ENCODE measurements at places on chromosomes 3 and 15.

DNA sequence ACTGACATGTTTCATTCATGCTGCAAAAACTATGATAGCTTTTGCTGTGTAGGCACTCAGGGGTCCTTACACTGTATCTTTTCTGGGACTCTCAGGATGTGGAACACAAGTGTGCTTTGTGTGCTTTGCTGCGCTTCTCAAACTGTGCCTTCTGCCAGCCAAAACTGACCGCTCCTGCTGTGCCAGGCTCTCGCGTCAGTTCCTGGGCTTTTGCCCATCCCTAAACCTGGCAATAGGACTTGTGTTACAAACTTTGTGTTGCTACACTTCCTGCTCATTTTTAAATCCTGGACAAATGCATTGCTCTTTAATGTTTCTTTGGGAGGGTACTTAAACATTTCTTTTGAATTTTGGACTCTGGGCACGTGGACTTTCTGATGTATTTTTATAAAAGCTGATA is 60.3 kb downstream of the DIPK2A start:
- no peak for DNase-seq

DNA sequence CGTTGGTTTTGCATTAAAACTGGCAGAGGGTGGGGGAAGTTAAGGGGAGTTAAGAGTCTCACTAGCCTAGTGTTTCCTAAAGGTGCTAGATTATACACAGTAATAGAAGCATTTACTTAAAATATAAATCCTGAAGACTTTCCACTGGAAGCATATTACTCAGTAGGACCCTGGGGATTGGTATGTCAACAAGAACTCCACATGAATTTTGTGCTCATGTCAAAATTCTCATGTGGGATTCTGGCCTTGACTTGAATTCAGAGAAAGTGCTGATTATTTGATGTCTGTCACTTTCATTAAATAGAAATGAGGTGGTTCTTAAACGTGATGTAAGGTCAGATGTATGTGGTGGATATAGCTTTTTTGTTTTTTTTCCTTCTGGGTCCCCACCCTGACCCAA is 997.2 kb downstream of the TUSC7 start:
- no peak for DNase-seq

DNA sequence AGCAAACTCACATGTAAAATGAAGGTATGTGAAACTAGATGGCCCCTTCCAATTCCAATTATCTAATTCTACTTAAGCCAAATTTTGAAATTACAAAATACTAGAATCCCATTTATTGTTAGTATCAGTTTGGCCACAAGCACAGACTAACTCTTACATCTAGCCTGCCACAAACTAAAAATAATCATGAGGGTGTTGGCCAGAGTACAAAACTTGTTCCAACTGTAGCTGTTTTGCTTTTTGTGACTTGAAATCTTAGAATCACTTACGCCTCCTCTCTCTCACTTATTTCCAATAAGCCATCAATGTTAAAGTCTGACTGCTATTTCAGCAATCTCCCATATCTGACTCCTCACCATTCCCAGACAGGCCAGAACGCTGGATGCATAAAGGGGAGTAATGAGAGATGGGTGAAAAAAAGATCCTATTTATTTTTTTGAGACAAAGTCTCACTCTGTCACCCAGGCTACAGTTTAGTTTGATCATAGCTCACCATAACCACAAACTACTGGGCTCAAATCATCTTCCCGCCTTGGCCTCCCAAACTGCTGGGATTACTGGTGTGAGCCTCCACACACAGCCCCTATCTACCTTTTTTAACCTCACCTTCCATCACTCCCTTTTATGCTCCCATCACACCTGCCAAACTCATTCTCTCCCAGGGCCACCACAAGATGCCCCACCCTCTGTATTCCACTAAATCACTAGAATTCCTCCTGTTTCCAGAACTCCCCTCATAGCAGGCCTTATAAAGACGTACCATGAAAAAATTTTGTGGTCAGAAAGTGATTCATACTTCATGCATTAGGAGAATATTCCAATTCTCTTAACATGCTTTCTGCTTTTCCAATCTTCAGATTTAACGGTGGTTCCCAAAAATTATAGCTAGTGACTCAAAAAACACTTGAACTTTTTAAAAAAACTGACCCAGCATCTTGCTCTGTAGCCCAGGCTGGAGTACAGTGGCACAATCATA is 36.5 kb downstream of the ATOSA start:
- peak; percentile 84 for DNase-seq

- DNase-seq = no peak
Observed at GRCh38 chr3:26920646-26921478, 298.3 kb downstream of the LRRC3B start.

- no peak for DNase-seq
Observed at GRCh38 chr15:64001148-64001547, 45.1 kb downstream of the DAPK2 start.

DNA sequence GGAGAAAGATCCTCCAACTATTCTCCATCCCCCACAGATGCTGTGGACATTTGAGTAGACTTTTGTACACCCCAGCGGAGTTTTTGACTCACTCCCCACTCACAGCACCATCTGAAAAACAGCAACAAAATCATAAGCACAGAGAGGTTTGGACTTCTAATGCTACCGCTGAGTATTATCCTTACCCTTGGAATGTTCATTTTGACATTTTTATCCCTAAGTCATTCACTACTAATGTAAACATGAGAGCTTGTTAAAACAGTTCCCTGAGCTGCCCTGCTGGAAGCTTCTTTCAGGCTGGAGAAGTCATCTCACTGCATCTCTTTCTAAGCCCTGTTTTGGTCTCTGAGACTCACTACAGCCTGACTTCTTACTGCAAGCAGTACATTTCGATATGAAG is 1045.9 kb downstream of the MCTP2 start:
- DNase-seq = peak; percentile 78

- DNase-seq = peak; percentile 29
Observed at GRCh38 chr3:195441476-195441991, 1.3 kb downstream of the ACAP2 start.

- no peak for DNase-seq
Observed at GRCh38 chr3:133152056-133152455, 113.9 kb downstream of the TMEM108 start.

DNA sequence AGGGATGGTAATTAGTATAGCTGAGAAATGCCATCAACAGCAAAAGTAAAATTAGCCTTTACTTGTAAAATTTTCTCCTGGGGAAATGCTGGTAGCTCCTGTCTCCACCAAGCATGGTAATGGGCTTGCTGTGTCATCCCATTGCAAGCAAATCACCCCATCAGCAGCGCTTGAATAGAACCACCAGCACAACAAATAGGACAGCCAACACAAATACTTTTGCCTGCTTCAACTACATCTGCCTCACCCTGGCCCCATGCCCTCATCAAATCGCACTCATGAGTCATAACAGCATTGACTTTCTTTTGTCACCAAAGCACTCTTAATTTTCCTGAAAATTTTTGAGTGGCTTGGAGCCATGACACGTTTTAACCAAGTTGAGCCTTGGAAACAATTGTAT is 52.6 kb downstream of the ERC2 start:
- no peak for DNase-seq

DNA sequence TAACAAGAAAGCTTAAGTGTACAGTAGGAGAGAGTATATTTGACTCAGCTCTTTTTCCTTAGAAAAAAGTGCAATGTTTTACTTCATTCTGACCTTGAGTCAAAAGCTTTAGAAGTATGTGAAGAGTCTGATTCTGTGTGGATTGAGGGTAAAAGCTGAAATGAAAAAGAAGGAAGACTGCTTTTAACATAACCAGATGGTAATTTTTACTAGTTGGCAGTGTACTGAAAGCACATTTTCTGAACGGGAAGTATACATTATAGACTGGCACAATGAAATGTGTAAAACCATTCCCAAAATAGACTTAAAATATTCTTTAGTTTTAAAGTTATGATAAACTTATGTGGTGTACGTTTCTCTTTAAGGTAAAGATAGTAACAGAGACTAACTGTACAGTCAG is 197.8 kb upstream of the ZNF717 start:
- DNase-seq = no peak

- DNase-seq = no peak
Observed at GRCh38 chr3:69493157-69493556, 107.3 kb upstream of the FRMD4B start.

GRCh38 chr3:151214459-151214858 is 11.4 kb upstream of the GPR171 start:
- DNase-seq = no peak

- DNase-seq = peak; percentile 72
Observed at GRCh38 chr3:97971679-97972567, at the start of gene RIOX2. RIOX2 (minus strand) TSS chr3:97972431; CDS start chr3:97967593, 4,838 bp downstream.

All from fibroblast of skin of abdomen (primary cell).